ENCODE measurements at places on chromosomes 13 and 19.
A peak's percentile ranks its signal among the peaks of the same experiment; 100 is the strongest.

GRCh38 chr19:13023656-13024055 lies 28.4 kb downstream of the NFIX start:
- DNase-seq: no peak

- DNase-seq: peak; percentile 25
Measured at GRCh38 chr13:74136084-74136658, 2.0 kb upstream of the KLF12 start.

GRCh38 chr19:37980419-37981170 lies 73.6 kb downstream of the SIPA1L3 start:
- no peak for DNase-seq

DNA sequence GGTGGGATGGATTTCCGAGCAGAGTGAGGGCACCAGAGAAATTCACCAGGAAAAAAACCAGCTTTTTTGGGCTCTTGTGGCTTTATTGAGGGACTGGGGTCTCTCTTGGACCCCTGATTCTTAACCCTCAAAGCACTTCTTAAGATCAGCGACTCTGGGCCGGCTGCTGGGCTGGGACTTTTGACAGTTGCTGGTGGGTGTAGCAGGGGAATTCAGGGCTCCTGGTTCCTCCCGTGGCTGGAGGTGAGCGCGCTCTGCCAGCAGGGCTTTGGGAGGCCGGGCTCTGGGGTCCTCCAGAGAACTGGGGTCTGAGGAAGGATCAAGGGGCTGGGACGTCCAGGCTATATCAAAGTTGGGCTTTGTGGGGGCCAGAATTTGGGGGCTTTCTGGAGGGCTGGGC lies 3.3 kb downstream of the CRB3 start:
- no peak for DNase-seq

GRCh38 chr19:13091400-13092157 lies 11.1 kb downstream of the LYL1 start:
- no peak for DNase-seq

- no peak for DNase-seq
Measured at GRCh38 chr19:5253406-5254110, 87.1 kb downstream of the PTPRS start.

DNA sequence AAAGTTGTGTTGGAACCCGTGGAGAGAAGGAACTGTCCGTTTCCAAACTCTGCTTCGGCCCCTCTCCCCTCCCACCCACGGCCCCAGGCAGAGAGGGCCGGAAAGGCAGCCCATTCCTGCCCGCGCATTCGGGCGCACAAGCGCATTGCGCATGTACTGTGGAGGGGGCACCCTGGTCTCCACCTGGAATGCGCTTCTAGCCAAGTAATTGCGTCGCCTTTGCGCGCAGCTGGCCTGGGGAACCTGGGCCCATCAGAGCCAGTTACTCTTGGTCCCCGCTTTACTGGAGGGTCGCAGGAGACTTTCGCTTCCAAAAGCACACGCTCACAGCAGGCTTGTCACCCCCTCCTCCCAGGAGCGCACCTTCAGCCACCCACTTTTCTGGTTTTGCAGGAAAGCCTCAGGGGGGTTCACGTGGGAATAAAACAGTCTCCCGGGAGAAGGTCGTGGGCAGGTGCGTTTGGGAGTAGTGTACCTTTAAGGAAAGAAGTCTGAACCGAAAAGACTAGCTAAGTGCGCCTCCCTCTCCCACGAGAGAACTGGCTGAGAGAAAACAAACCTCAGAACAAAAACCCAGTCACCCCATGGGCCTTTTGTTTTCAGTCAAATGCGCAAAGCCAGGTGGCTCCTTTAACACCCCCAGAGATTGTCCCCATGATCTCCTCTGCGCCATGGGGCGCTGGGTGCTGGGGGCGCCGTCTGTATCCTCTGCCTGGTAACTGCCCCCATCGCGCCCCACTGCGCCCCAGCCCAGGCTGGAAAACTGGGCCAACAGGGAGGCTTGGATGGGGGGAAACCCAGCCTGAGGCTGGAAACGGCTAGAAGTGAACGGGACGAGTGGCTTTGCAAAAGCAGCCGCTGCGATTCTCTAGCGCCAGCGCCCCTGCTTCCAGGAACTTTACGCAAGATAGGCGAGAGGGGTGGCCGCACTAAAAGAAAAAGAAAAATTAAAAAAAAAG lies 28.5 kb downstream of the GSX1 start:
- no peak for DNase-seq

- no peak for DNase-seq
Measured at GRCh38 chr13:80400164-80400864, 59.4 kb upstream of the SPRY2 start.
